ENCODE measurements at places on chromosomes 3 and 15. TPM values are rescaled to one million over a fixed set of nuclear protein-coding genes. Genes with fewer than 3 reads are reported as not detected.

GRCh38 chr3:63351159-63352007, 73.3 kb downstream of the SYNPR start:
- peak; percentile 64 for DNase-seq

GRCh38 chr3:134656211-134656800, 5.5 kb upstream of the KY start:
- DNase-seq: no peak

GRCh38 chr3:174636451-174636850, 222.7 kb upstream of the NAALADL2 start:
- DNase-seq: no peak

DNA sequence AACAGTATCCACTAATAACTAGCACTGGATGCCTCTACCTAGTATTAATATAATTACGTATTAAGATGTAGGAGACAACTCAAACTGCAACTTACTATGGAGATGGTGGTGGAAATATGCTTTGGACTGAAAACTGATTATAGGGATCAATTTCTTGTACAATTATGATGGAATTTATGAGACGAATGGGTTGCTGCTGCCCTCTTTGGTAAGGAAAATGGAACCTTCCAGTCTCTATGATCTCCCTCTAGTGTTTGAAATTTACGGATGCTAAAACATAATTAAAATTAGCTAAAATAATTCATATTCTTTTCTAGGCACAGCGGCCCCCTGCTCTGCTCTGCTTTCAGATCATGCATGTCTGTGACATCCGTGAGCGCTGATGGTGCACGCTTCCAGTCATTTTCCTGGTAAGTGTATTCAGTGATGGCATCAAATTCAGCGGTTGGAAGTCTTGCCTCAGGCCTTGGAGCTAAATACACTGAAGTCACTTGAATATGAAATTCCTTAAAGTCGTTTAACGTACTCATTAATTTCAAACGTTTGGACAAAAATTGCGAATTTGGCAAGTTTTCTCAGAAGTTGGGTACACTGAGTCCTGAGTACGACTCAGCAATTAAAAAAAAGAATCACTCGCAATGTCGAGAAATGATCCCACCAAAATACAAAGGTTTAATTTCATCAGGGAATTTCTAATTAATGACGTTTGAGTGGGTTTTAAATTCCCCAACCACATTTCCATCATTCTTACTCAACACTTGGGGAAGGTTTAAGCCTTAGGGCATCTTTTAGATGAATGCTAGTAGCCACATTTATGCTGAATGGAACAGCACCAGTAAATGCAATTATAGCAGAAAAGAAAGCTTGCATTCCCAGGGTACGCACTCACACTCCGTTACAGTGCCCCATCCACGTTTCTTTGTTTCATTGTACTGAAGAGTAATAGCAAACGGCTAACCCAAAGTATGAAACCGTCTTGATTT, 132.6 kb downstream of the NR2F2 start:
- DNase-seq: peak; percentile 12

DNA sequence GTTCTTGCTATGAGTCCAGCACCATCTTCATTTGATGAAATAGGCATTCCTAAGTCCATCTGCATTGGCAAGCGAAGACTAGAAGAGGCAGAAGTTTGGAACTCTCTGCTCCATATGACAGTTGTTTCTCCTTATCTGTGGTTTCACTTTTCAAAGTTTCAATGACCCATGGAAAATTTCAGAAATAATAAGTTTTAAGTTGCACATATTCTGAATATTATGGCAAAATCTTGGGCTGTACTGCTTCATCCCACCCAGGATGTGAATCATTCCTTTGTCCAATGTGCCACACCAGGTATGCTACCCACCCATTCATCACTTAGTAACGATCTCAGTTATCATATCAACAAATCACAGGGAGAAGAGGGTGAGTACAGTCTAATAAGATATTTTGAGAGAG, 647.9 kb downstream of the GRM7 start:
- no peak for DNase-seq

- DNase-seq: no peak
These were observed 321.2 kb downstream of the WDR72 start for GRCh38 chr15:53437985-53438841.

GRCh38 chr15:70474471-70475406, 288.6 kb downstream of the UACA start:
- peak; percentile 83 for DNase-seq

- DNase-seq: no peak
These were observed 19.5 kb downstream of the ZXDC start for GRCh38 chr3:126456211-126456610.

- no peak for DNase-seq
These were observed 13.6 kb upstream of the DENND6A start for GRCh38 chr3:57706462-57706861.

- peak; percentile 17 for DNase-seq
These were observed 54.6 kb downstream of the STAC start for GRCh38 chr3:36434687-36435426.

GRCh38 chr3:157671656-157672055, 168.4 kb upstream of the VEPH1 start:
- no peak for DNase-seq

DNA sequence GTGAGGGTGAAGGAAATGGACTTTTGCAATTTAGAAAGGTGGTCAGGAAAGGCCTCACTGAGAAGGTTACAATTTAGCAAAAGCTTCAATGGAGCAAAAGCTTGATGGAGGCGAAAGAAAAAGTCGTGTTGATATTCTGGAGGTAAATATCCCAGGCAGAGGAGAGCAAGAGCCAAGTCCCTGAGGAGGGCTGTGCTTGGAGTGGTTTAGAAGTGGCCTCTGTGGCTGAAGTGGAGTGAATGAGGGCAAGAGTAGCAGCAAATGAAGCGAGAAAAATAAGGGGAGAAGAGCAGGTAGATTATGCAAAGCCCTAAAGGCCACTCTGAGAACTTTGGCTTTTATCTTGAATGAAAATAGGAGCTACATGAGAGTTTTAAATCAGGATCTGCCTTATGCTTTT, 54.1 kb downstream of the GUCA1C start:
- DNase-seq: no peak

- no peak for DNase-seq
These were observed 145.0 kb upstream of the ZBTB20 start for GRCh38 chr3:115292131-115292530.

DNA sequence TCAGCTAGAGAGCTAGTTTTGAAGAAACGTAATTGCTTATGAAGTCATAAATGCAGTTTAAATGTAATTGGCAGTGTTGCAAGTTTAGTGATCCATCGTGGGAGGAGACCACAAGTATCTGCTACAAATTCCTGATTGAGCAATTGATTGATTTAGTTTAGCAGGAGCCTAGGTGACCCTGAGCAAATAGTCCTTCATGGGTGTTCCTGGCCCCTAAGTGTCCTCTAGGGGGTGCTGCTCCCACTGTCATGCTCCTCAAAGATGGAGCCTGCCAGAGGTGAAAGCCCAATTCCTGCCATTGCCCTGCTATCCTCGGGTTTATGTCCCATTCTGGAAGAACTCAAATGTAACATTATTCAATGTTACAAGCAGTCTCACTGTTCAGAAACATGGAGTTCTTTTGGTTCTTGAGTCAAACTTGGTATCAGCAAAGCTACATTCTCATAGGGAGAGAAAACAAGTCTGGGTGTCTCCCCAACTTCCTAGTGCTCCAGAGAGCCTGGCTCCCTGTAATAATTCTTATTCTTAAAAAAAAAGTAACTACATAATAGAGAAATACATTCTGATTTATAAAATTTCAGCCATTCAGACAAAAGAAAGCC, 29.8 kb upstream of the SENP5 start:
- peak; percentile 74 for DNase-seq

- DNase-seq: no peak
These were observed 441.9 kb downstream of the PLOD2 start for GRCh38 chr3:145719114-145719513.

CCDC54 gene
- not detected for total RNA-seq

RARRES1 gene
- total RNA-seq: 6.4 TPM

CD276 gene
- total RNA-seq: 81.2 TPM

ALDH1L1 gene
- total RNA-seq: 3.9 TPM

LRRC31 gene
- not detected for total RNA-seq

EHD4 gene
- total RNA-seq: 18.0 TPM

ALS2CL gene
- total RNA-seq: 2.6 TPM

ACKR2 gene
- not detected for total RNA-seq

NME9 gene
- total RNA-seq: not detected

TBL1XR1 gene
- 107 TPM for total RNA-seq
